ENCODE measurements at places on chromosomes 2 and 18.

- no peak for DNase-seq
These were observed 249.8 kb downstream of the NYAP2 start for GRCh38 chr2:225649274-225649673.

- no peak for DNase-seq
These were observed 78.3 kb downstream of the RTP5 start for GRCh38 chr2:241947876-241948275.

DNA sequence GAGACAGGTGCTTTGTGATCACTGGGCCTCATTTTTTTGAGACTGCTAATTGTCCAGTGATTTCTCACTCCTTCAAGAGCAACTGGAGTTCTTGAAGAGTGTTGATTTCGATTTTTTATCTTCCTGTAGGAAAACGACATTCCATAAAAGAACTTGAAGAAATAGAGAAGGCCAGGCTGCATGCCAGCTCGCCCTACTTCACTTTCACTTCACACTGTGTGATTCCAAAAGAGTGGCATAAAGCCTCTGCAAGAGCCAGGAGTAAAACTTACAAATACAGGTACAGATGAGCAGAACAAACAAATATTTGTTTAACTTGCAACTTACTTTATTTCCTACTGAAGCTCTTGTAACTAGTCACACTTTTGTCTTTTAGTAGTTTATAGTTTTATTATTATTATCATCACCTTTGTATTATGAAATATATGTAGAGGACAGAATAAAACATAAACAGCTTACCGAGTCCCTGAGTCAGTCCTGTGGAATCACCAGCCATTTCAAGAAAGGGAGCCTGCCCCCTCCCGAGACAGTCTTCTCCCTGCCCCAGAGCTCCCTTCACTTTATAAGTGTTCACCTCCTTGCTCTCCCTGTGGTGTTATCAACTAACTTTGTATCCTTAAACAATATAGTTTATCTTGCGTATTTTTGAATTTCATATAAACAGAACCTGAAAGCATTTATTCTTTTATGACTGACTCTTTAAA lies 8.7 kb downstream of the FAM228A start:
- no peak for DNase-seq

GRCh38 chr2:21270708-21271122 lies 146.9 kb downstream of the TDRD15 start:
- DNase-seq: no peak

GRCh38 chr2:138814123-138814898 lies 34.1 kb upstream of the NXPH2 start:
- DNase-seq: peak; percentile 43

DNA sequence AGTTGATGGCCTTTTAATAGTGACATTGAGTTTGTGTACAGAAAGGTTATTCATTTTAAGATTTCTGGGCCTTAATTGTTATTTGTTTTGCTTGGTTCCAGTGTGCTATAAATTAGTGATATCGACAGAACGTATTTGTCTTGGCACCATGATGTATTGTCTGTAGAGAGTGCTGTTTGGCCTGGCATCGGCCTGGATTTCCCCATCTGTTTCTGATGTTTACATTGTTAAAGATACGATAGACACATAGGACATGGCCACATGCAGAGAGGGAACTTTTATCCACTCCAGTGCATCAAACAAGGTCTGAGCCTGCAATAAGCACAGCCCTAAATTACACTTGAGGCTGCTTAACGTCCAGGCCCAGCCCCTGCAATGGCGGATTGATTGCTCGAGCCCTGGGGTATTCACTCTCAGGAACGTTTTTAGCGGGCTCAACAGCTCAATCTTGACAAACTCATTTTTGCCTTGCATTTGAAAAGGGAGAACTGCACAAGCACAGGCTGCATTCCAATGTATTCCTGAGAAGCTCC lies 144.7 kb downstream of the SLC4A3 start:
- DNase-seq: peak; percentile 26

Data from NCI-H2171 (cell line).